AG09319 (cell line): ENCODE measurements at places on chromosomes 2 and 18.

- no peak for DNase-seq
Measured at GRCh38 chr2:145410086-145410485, 890.2 kb upstream of the ZEB2 start.

- DNase-seq: no peak
Measured at GRCh38 chr2:7982054-7982453, 699.8 kb upstream of the ID2 start.

DNA sequence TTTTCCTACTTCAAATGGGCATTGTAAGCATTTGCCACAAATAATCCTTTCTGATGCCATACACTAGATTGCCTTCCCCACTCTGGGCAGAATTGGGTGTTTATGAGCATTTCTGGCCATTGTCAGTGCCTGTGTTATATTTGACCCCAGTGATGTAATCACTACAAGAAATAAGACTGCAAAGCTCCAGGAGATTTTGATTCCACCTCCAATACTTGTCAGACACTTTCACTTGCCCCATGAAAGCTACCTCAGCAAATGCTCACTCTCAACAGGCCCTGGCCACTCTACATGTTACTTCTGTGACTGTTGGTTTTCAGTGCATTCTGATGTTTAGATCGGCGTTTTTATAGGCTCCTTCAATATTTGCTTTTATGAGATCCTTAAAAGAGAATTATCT lies 135.1 kb downstream of the GFPT1 start:
- DNase-seq: no peak

DNA sequence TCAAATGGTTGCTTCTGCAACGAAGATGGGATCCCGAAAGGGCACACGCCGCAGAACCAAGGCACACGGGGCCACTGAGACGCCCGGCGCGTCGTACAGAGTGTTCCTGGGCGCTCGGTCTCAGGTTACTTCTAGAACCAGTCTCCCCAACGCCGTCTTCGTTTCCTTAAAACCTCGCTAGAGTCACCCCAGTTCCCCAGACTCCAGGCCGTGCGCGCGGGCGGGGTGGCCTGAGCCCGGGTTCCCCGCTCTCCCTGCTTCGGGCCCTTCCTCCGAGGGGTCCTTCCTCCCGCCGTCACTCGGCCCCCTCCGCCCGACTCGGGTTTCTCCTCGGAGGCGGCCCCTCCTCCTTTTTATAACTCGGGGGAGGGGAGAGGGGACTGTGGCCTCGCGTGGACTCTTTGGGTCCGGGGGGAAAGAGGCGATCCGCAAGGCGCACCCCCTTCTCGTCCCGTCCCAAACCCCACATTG lies 774 bp upstream of the FZD7 start:
- DNase-seq: no peak

- no peak for DNase-seq
Measured at GRCh38 chr18:74518456-74519295, 15.6 kb upstream of the CNDP1 start.

GRCh38 chr2:143645921-143646645 lies 516.9 kb downstream of the ARHGAP15 start:
- DNase-seq: no peak

DNA sequence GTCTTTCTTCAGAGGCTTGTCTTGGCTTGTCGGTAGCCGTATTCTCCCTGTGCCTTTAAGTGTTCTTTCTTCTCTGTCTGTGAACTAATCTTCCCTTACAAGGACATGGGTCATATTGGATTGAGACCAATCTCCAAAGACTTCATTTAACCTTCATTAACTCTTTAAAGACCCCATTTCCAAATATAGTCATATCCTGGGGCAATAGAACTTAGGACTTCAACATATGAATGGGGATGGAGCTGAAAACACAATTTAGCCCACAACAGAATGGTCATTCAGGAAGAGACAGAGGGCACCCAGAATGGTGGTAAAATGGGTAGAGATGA lies 82.1 kb upstream of the TANK start:
- no peak for DNase-seq

DNA sequence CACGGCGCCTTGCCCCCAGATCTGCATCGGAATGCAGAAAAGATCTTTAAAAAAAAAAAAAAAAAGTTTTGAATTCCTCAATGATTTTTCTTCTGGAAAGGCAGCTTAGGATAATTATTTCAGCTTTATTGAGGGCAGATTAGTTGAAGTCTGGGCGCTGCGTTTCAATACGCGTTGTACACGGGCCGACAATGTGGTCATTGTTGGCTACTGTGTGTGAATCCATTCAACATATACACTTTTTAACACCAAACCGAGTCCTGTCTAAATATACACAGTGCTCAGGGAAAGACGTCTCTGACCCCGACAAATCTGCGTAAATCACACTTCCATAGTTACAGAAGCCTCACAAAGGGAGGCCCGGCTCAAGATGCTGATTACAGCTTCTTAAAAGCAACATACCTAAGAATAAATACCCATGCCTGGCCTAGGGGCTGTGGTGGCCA lies 1.4 kb upstream of the SIX3 start:
- DNase-seq: no peak

DNA sequence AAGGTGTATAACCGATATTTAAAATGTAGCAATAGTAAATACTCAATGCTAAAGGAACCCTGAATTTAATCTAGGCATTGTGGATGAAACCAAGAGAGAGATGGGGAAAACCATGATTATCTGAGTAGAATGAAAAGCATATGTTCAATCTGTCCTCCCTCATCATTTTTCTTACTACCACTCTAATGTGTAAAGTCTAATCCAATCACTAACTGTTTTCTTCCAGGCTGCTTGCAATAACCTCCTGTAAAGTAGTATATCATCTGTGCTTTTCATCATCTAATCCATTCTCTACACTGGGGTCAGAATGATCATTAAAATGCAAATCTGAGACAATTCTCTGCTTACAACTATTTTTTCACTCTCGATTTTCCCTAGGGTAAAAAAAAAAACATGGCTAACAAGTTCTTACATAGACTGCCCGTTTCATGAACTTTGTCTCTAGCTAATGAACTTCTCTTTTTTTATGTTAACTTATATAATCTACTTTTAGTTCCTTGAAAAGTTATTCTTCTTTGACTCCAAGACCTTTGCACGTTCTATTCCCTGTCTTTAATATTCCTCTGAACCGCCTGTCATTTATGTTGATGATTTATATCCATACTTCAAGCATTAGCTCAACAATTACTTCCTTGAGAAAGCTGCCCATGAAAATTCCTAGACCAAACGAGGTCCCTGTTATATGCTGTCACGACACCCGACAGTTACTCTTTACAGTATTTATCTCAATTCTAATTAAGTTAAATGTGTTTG lies 94.7 kb upstream of the SLC8A1 start:
- no peak for DNase-seq

GRCh38 chr2:224723586-224724217 lies 7.5 kb upstream of the CCDC195 start:
- DNase-seq: no peak

DNA sequence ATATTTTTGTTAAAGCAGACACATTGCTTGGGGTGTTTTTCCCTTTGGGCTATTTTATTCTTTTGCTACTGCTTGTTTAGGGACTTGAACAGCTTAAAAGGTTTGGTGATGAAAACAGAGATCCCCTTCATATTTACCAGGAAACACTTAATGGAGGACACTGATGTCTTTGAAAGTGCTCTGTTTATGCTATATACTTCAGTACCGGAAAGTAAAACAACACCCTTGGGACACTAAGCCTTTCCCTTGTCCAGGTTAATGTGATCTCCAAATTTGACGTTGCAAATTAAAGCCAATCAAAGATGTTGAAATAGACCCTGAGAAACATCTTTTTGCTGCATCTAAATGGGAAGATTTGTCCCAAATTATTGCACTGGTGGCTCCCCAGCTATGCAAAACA lies 564.6 kb upstream of the PKDCC start:
- no peak for DNase-seq

DNA sequence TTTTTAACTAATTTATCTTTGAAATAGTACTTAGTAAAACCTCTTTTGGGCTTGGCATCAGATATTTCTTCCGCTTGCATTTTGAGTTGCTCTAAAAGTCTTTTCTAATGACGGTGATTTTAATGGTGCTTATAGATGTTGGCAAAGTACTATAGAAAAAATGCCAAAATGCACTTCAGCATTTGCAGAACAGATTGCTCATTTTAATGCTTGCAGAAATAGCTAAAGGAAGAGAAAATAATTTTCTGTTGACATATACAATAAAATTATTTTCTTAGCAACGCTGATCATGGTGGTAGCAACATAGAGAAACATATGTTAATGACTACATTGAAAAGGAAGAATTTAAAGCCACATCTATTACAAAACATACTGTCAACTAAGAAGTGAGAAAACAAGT lies 170.7 kb downstream of the STK39 start:
- no peak for DNase-seq

GRCh38 chr18:7876354-7877104 lies 309.4 kb downstream of the PTPRM start:
- DNase-seq: peak; percentile 19
